ENCODE measurements at places on chromosomes 12 and 14. TPM values are rescaled to one million over a fixed set of nuclear protein-coding genes. Genes with fewer than 3 reads are reported as not detected.

Gene BICDL1
- total RNA-seq = 0.16 TPM

Gene CD163
- total RNA-seq = not detected

Gene GLT8D2
- 2.2 TPM for total RNA-seq

Gene RPS6KL1
- total RNA-seq = 6.9 TPM

Gene KRT82
- total RNA-seq = not detected

Gene ESPL1
- 33.5 TPM for total RNA-seq

Gene MUCL1
- total RNA-seq = not detected

Gene RASAL1
- total RNA-seq = 0.50 TPM

Gene SLC15A4
- total RNA-seq = 21.8 TPM

Gene WNT1
- not detected for total RNA-seq

Gene RASSF9
- total RNA-seq = not detected

Gene CLMN
- 14.7 TPM for total RNA-seq

Gene DAAM1
- total RNA-seq = 3.1 TPM

Gene PPP2R3C
- 26.9 TPM for total RNA-seq

Gene VSX2
- not detected for total RNA-seq

Gene KRT6C
- not detected for total RNA-seq

Gene MIP
- not detected for total RNA-seq

Gene CRIP1
- 1.7 TPM for total RNA-seq

Gene TTC9
- not detected for total RNA-seq

Gene ZC3H10
- 6.1 TPM for total RNA-seq

Gene SPIC
- not detected for total RNA-seq

Gene GPR162
- total RNA-seq = 2.7 TPM

Gene FAIM2
- 1.3 TPM for total RNA-seq

Gene KRT77
- total RNA-seq = not detected

Gene RTL1
- 0.05 TPM for total RNA-seq

Gene GLIPR1L2
- total RNA-seq = 0.34 TPM

Gene GZMH
- total RNA-seq = not detected

Gene ASIC1
- 5.9 TPM for total RNA-seq

Gene ACADS
- 12.7 TPM for total RNA-seq

Gene ABCC9
- 0.13 TPM for total RNA-seq

Gene MTERF2
- 9.0 TPM for total RNA-seq

Gene RNF212B
- not detected for total RNA-seq

Gene TCL1B
- total RNA-seq = not detected

Gene GPRC5A
- total RNA-seq = 112 TPM

Gene PPP1R36
- total RNA-seq = not detected

Gene NCKAP5L
- total RNA-seq = 29.4 TPM

Gene FBRSL1
- 11.3 TPM for total RNA-seq

Gene PTPRB
- total RNA-seq = 0.98 TPM

Gene BAZ2A
- 30.3 TPM for total RNA-seq

Gene CSRP2
- total RNA-seq = 28.1 TPM

Gene SLC38A4
- not detected for total RNA-seq

Gene OR4E2
- not detected for total RNA-seq

Gene HRK
- total RNA-seq = 0.66 TPM

Gene VPS37B
- total RNA-seq = 74.5 TPM

Gene SIX1
- 7.7 TPM for total RNA-seq

Gene FAM181A
- total RNA-seq = not detected

Gene TAS2R7
- not detected for total RNA-seq

Gene KRT81
- total RNA-seq = 158 TPM

Gene LRRIQ1
- total RNA-seq = 0.45 TPM

Gene SERPINA9
- total RNA-seq = not detected

Gene JAG2
- 0.27 TPM for total RNA-seq

Gene OLR1
- not detected for total RNA-seq

Gene PLCZ1
- total RNA-seq = 0.05 TPM

Gene ACOT6
- total RNA-seq = not detected

Gene ZC2HC1C
- total RNA-seq = 0.21 TPM

Gene CMTM5
- total RNA-seq = 0.98 TPM

Gene EML1
- 6.8 TPM for total RNA-seq

Gene HOXC5
- total RNA-seq = 0.19 TPM

Gene AMHR2
- total RNA-seq = not detected

Gene MYH6
- total RNA-seq = not detected

Data from A375 (cell line).